Cerebellum (tissue), 4 donors: ENCODE measurements at places on chromosomes 6 and 20.

DNA sequence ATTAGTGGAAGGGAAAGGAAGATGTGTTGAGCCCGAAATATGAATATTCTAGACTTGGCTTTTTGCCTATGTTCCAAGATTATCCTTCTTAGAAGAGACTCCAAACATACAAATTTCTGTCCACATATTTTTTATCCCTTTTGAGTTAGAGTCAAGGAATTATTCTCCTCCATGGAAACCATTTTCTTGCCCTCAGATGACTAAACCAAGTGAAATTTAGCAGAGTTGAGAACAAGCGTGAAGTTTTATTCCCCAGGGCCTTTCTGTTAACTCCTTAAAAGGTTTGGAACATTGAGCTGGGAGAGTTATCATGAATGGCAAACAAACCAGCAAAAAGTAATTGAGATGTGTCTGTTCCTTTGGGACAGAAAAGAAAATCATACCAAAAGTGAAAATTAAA is 286.1 kb upstream of the PLCB4 start:
- DNase-seq: no peak

DNA sequence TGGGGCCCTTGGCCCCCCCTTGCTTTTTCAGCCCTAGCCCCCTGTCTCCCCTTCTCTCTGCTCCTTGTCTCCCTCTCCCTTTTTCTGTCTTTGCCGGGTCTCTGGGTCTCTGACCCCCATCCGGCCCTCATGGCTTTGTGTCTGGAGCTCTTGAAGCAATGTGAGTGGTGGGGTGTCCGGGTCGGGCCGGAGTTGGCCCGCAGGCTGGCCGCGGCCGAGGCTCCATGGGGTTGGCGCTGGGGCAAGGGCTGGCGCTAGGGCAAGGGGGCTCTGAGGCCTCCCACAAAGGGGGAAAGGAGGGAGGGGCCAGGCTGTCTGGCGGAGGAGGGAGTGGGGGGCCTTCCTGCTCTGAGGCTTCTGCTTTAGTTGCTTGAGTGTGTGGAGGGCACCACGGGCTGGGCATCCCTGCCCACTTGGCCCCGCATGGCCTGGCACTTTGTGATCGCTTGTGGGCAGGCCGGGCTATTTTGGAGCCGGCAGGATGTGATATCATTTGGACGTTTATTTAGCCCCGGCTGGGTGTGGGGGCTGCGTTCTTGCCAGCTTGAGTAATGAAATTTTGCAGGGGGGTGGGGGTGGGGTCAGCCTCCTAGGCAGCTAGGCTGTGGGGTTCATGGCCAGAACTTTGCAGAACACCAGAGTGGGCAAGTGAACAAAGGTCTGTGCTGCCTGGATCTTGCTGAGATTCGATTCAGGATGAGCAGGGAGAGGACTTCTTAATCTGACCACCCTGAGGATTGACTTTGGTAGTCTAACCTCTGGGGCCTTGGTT is 78.7 kb upstream of the MYL9 start:
- no peak for DNase-seq

GRCh38 chr20:44532259-44532980 is 10.6 kb upstream of the SERINC3 start:
- DNase-seq: peak; percentile 22

GRCh38 chr6:88641178-88641903 is 322.1 kb downstream of the RNGTT start:
- no peak for DNase-seq

DNA sequence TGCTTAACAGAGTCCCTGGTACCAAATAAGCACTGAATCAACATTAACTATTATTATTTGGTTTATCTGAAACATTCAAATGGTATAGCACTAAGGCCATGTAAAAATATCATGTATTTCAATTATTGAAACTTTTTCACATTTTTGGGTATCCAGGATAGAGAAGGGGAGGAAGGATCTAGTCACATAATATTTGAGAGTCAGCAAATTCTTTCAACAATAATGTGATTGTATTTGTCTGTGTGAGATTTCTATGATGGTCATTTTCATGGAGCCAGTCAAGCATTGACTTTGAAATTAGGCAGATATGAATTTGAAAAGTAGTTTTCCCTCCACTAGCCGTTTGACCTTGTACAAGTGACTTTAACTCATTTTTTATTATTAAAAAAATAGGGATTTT is 67.9 kb downstream of the LAMA2 start:
- DNase-seq: no peak

GRCh38 chr6:112400282-112400681 is 53.2 kb downstream of the RFPL4B start:
- no peak for DNase-seq
